IgD-negative memory B cell (primary cell): ENCODE measurements at places on chromosomes 11 and 22. TPM values are rescaled to one million over a fixed set of nuclear protein-coding genes. Genes with fewer than 3 reads are reported as not detected.

CABP4 gene
- 3.9 TPM for polyA plus RNA-seq

PHRF1 gene
- 15.4 TPM for polyA plus RNA-seq

TEX54 gene
- not detected for polyA plus RNA-seq

NAT10 gene
- polyA plus RNA-seq = 35.7 TPM

KMT5B gene
- 40.2 TPM for polyA plus RNA-seq

BEST1 gene
- 1.2 TPM for polyA plus RNA-seq

KDELR3 gene
- polyA plus RNA-seq = 0.56 TPM

AMPD3 gene
- 30.7 TPM for polyA plus RNA-seq

FJX1 gene
- not detected for polyA plus RNA-seq

OR4D9 gene
- not detected for polyA plus RNA-seq

RIMBP3C gene
- 0.29 TPM for polyA plus RNA-seq

CCDC81 gene
- not detected for polyA plus RNA-seq

OR56A4 gene
- polyA plus RNA-seq = not detected

C11orf97 gene
- not detected for polyA plus RNA-seq

OR52N4 gene
- polyA plus RNA-seq = 0.75 TPM

PHETA2 gene
- polyA plus RNA-seq = 1.6 TPM

TMA7B gene
- 0.78 TPM for polyA plus RNA-seq

ELMOD1 gene
- polyA plus RNA-seq = not detected

LDHAL6A gene
- not detected for polyA plus RNA-seq

OR52A1 gene
- not detected for polyA plus RNA-seq

EML3 gene
- polyA plus RNA-seq = 13.8 TPM

IMMP1L gene
- polyA plus RNA-seq = 40.0 TPM

MIAT gene
- polyA plus RNA-seq = 0.93 TPM

ZNF214 gene
- polyA plus RNA-seq = not detected
